Substantia nigra (tissue), 51 donors: ENCODE measurements at places on chromosomes 13 and 19.

DNA sequence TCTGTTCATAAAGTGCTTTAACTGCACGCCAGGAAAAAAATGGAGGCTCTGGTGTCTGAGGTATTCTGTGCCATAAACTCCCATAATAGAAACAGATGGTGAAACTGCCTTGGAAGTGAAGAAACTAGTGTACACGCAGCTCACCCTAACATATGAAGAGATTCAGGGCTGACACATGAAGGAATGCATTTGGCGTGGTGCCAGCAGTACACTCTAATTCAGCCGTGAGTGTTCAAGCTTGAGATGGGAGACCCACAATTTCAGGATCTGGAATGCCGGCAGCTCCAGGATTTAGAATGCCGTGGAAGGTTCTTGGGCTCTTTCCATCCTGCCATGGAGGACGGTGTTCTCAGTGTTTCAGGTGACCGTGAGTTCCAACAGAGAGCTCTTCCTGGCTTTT, 478.4 kb downstream of the TSHZ3 start:
- DNase-seq, result no peak

DNA sequence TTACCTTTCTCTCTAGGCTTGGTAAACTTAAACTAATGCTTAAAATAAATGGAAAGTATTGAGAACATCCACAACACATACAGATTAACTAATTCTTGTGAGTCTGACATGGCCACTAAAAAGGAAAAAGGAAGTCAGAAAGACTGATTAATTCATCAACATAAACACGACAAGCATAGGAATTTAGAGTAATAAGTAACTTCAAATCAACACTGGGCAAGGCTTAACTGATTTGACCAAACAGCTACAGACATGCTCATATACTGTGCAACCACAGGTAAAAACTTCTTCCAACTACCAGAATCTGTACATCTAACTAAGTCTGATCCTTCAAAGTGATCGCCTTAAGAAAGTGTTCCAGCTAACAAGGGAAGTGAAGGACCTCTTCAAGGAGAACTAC, 20.5 kb downstream of the UGGT2 start:
- no peak for DNase-seq

DNA sequence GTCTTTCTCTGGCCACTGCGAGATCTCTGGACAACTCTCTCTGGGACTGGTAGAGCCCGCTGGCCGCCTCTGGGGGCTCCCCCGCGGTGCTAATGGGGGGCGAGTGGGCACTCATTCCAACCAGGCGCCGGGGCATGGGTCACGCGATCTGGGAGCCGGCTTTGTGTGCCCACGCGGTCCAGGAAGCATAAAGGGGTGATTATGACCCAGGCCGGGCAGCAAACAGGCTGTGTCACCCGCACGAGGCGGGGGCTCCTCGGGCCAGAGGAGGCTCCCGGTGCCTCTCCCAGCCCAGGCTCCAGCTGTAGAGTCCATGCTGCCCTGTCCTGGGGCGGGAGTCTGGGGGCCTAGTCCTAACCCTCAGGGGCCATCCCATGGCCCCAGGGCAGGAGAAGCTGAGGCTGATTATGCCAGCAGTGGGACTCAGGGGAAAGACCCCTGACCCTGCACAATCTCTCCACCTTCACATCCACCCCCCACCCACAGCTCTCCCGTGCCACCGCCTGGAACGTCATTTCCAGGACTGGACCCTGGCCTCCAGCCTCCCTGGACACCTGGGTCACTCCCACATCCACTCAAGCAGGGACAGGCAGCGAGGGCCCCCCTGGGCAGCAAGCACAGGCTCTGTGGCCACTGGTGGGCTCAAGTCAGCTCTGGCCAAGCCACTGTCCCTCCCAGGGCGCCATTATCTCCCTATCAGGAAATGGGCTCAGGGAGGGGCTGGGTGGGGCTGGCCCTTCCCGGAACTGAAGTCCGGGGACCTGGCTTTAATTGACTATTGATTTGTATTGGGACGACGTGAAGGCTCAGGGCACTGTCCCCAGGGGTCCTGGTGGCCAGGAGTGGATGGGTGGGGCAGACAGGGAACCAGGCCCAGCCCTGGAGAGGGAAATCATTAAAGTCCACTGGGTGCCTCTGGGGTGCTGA, 50.0 kb downstream of the PTPRS start:
- peak; percentile 66 for DNase-seq

- no peak for DNase-seq
Measured at GRCh38 chr13:60431108-60431700, 34.2 kb downstream of the TDRD3 start.

DNA sequence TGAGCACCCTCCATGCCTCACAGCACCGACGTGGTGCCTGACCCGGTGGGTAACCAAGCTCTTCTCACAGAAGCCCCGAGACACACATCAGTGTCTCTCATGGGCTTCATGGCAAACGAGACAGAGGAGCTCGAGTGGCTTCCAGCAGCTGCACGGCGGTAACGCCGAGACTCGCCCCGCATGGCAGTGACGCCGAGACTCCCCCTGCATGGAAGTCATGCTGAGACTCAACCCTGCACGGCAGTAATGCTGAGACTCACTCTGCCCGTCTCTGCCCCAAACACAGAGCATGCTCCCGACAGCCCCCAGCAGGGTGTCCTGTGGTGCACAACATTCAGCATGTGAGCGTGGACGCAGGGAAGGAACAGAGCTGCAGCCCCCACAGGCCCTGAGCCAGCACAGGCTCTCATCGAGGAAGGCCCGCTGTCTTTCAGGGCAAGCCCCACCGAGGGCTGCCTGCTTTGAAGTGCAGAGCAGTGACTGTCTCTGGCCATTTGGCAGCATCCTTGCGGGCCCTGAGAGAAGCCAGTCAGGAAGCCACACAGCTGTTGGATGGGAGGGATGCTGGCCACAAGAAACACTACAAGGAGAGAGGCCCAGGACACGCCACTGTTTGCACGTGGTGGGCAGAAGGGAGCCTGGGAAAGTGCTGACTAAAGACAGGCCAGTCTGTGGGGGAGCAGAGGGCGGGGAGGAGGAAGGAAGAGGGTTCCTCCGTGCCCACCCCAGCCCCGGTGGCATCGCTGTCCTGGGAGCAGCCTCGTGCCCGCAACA, 9.5 kb downstream of the GAS6 start:
- DNase-seq, result no peak

- DNase-seq, result no peak
Measured at GRCh38 chr13:80840316-80840976, 499.5 kb upstream of the SPRY2 start.

DNA sequence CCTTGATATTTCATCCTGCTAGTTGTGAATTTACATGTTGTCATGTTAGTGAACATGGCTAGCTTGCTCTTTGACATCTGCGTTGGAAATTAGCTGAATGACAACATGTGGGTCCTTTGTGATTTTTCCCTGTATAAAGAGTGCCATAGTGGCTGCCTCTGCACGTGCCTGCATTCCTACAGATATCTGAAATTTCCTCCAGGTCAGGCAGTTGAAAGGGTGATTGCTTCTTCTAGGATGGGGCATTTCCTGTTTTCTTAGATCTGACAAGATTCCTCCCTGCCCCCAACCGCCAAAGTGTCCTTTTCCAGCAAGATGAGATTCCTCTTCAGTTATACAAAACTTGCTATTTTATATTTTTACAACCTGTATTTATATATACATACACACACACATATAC, 8.8 kb downstream of the ZNF525 start:
- DNase-seq, result no peak

DNA sequence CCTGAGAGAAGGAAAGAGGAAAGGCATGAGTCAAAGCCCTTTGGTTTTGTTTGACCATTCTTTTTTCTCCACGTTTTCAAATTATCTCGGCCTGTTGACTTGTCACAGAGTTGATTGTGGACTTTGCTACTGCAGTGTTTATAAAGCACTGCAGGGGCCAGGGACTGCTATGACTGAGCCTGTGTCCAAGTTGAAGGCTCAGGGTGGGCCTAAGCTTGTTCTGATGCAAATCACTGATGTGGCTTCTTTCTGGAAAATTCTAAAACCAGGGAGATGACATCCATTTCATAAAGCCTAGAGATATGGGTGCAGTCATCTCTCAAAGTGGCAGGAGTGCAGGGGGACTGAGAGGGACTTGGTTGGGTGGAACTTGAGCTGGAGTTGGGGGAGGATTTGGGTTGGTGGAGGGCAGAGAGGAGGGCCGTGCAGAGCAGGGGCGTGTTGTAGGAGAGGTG, 1.2 kb upstream of the CXCL17 start:
- DNase-seq, result no peak

GRCh38 chr19:30896554-30896953, 452.7 kb downstream of the TSHZ3 start:
- DNase-seq, result no peak

- no peak for DNase-seq
Measured at GRCh38 chr13:20403826-20404225, 121.8 kb downstream of the CRYL1 start.

DNA sequence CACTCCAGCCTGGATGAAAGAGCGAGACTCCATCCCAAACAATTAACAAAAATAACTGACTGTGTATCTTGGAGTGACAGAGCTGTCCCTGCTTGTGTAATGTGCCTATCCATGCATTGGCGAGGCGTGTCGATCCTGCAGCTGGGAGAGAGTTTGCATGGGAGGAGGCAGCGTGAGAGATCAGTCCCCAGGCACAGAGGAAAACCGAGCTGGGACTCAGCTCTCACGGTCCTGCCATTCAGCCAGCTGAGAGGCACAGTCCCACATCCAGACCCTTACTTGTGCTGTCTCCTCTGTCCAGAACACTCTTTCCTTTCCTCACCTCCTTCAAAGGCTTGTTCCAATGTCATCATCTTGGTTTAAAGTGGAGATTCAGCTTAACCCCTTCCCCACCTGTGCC, 11.9 kb upstream of the SULT2B1 start:
- no peak for DNase-seq

GRCh38 chr13:44565881-44566280, 10.2 kb downstream of the TSC22D1 start:
- no peak for DNase-seq

DNA sequence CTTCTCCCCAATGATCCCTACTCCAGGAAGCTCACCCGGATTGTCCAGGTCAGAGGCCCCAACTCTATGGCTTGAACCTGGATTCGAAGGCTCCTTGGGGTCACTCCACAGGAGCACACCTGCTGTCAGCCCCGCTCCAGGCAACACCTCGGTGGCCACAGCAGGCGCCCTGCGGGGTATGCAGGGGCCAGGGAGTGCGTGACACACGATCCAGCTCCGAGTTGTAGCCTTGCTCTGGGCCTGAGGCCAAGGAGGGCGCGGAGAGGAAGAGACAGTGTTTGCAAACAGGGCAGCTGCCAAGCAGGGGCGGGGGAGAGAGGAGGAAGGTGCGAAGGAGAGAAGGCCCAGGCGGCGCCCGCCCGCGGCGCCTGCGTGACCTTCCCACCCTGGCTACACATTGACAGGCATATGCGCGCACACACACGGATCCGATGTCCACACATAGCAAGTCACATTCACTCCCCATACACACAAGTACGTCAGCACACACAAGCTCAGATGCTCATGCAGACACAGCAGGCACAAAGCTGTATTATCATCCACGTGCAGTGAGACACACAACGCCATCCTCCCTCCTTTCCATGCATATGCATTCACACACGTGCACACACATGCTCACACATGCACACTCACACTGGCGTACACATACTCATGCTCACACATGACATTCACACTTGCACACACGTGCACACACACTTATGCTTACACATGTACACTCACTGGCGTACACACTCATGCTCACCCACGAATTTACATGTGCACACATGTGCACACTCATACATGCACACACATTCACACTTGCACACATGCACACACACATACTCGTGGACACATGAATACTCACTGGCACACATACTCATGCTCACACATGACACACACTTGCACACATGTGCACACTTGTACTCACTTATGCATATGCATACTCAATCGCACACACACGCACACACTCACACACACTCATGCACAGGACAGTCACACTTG, 10.4 kb downstream of the SBK2 start:
- DNase-seq, result no peak

DNA sequence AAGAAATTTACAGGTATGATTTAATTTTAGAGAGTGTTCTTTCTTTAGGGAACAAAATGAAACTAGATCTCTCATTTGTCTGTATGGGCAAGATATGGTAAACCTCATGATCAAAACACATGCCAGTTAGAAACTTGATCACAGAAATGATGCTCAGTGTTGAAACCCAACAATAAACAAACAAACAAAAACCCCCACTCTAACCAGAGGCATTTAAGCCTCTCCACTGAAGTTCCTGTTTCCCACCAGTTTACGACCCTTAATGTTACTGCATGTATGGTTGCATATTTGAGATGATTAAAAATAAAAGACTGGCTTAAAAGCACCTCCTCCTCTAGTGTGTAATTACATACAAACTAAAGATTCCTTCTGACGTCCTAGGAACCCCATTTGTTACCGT, 293.3 kb upstream of the MAB21L1 start:
- no peak for DNase-seq

DNA sequence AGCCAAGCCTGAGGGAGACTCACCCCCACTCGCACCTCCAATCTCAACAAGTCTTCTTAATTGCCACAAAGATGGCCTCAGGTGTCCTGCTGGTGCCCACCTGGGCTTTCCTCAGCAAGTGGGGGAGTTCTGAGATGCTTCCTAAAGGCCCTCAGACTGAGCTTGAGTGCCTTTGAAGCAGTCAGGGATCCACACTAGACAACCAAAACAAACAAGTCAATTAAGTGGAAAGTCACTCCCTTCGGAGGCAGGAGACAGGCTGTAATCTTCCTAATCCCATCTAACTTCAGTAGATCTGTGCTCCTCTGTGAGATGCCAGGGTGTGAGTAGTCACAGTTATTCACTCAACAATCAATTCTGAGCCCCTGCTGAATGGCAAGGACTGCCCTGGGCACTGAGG, 68.3 kb upstream of the SERP2 start:
- DNase-seq, result no peak

DNA sequence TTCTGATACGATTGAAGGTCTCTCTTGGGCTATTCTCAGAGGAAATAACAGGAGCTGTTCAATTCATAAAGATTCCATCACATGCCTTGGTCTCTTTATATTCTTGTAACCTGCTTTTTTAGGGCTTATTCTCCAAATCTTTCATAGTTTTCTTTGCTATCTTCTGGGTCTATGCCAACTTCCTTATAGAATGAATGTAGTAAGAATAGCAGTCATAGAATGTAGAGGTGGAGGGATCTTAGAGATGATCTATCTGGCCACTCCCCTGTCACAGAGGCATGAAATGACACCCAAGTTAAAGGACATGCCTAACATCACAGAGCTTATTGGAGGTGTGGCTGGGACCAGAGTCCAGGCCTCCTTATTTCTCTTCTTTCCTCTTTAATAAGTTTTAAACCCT, 13.2 kb downstream of the LCP1 start:
- no peak for DNase-seq
